ENCODE measurements at places on chromosomes 3 and 15. TPM values are rescaled to one million over a fixed set of nuclear protein-coding genes. Genes with fewer than 3 reads are reported as not detected.

The HGD gene
- total RNA-seq, result 23.0 TPM

The LCMT2 gene
- 5.1 TPM for total RNA-seq

The TUSC2 gene
- total RNA-seq, result 31.2 TPM

The GOLGA8J gene
- not detected for total RNA-seq

The GUCA1C gene
- total RNA-seq, result not detected

The CHL1 gene
- total RNA-seq, result 1.0 TPM

The ST8SIA2 gene
- not detected for total RNA-seq

The GNAT1 gene
- not detected for total RNA-seq

The CIP2A gene
- 36.9 TPM for total RNA-seq

The TBL1XR1 gene
- total RNA-seq, result 206 TPM

The NT5DC2 gene
- total RNA-seq, result 146 TPM

The PRTG gene
- 12.0 TPM for total RNA-seq

The PAK6 gene
- total RNA-seq, result 7.0 TPM

The SPTSSB gene
- 8.1 TPM for total RNA-seq
